ENCODE measurements at places on chromosomes 12 and 14.

GRCh38 chr14:63752449-63753169 lies 24.7 kb upstream of the SGPP1 start:
- no peak for DNase-seq

DNA sequence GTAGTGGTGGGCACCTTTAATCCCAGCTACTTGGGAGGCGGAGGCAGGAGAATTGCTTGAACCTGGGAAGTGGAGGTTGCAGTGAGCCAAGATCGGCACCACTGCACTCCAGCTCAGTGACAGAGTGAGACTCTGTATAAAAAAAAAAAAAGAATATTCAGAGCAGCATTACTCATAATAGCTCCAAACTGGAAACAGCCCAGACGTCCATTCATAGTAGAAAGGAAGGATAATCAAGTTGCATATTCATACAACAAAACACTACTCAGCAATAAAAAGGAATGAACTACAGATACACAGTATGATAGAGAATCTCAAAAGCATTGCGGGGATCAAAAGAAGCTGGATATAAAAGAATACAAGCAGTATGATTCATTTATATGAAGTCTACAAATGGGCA lies 19.1 kb downstream of the TMEM30B start:
- no peak for DNase-seq

- DNase-seq, result no peak
Measured at GRCh38 chr14:21525571-21525961, 580 bp downstream of the SALL2 start.

DNA sequence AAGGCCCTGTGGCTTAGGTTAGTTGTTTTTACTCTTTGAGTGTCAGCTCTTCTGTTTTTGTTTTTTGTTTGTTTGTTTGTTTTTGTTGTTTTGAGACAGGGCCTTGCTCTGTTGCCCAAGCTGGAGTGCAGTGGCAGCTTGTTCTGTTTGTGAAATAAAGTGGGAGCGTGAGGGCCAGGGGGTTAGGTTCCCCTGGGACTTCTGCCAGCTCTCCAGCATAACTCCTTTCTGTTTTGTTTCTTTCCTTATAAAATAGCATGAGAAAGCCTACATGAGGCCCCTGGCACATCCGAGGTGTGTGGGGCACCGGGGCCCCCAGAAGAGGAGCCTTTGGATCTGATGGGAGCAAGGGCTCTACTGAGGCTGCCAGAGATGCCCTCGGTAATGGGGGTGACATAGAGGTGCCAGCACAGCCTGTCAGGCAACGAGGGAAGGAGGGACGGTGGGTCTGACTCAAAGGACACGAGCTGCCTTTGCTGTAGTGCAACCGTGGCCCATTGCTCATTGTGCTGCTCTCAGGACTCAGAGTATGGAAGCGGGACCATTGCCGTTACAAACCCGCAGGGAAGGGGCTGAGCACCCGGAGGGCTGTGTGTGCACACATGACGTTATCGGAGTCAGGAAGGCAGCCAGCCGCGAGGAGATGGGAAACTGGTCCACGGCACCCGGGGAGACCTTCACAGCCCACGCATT lies 9.1 kb upstream of the SERPINA11 start:
- no peak for DNase-seq

DNA sequence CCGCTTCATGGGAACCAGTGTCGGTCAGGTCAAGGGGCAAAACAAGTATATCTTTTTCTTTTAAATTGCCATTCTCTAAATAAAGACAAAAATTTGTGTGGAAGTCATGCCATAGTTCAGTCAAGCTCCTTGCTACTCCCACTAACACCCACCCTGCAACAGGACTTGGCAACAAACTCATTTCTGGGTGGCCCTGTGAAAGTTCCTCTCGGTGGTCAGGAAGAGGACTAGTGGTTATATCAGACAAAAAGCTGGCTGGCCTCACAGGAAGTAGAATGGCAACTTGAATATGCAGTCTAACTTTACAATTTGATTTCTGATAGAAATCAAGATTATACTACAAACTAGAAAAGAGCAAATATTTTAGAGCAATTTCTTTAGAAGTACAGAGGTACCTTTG lies 11.2 kb downstream of the DHRS7 start:
- DNase-seq, result no peak

GRCh38 chr14:92635031-92635430 lies 113.4 kb downstream of the LGMN start:
- DNase-seq, result no peak

- no peak for DNase-seq
Measured at GRCh38 chr12:46343118-46343852, 29.3 kb downstream of the SLC38A2 start.

DNA sequence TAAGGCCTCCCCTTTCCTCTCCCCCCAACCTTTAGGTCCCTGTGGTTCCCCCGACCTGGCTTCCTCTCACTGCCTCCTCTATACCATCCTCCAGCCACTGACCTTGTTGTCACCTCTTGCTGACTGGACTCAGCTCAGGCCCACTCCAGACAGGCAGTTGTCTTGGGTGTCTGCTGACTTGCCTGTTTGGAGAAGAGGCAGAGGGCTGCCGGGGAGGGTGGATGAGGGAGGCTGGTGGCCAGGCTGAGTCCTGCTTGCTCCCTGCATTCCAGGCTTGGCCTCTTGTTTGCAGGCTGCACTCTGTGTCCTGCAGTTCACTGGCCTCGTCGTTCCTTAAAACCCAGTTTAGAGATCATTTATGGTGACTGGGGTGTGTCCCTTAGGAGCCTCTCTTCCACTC lies 31.0 kb upstream of the RD3L start:
- no peak for DNase-seq

- DNase-seq, result no peak
Measured at GRCh38 chr12:27971606-27972005, 927 bp downstream of the PTHLH start.

GRCh38 chr14:79256380-79256779 lies 954.9 kb downstream of the DIO2 start:
- no peak for DNase-seq

GRCh38 chr14:52348279-52348678 lies 34.2 kb downstream of the PTGER2 start:
- DNase-seq, result no peak

DNA sequence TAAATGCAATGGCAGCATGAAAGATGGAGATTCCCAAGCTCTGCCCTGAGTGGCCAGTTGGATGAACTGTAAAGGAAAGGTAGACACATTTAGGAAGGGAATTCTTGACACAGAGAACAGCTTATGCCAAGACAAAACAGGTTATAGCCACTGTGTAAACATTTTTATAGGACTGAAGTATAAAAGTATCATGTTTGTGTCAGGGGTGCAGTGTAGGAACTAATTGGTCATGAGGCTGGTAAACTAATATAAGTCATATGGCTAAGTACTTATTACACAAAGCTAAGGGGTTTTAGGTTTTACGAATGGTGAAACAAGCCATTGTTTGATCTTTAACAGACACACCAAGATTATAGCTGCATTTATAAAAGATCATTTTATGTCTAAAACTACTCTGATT lies 207.7 kb upstream of the SLC16A7 start:
- no peak for DNase-seq

GRCh38 chr12:97595936-97596335 lies 133.3 kb downstream of the RMST start:
- no peak for DNase-seq

GRCh38 chr14:92322516-92322915 lies 449 bp upstream of the SLC24A4 start:
- no peak for DNase-seq

GRCh38 chr14:23208324-23208723 lies 24.9 kb upstream of the SLC7A8 start:
- no peak for DNase-seq

- DNase-seq, result no peak
Measured at GRCh38 chr14:97077253-97077653, 280.1 kb downstream of the VRK1 start.

- DNase-seq, result no peak
Measured at GRCh38 chr12:42469355-42470175, 120.0 kb downstream of the PRICKLE1 start.

DNA sequence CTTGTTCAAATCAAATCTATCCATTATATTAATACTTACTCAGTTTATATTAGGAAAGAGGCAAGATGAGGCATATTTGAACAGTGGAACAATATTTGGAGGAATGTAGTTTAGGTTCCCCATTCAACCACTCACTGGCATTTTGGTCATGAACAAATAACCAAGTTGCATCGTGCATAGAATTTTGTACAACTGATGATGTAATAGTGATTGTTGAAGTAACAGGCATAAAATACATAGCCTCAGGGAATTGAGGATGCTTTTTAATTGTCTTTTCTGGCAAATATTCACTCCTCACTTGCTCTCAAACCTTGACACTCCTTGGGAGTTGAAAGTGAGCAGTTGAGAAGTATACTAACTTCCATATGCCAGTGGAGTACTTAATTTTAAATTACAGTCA lies 175.2 kb downstream of the SRGAP1 start:
- no peak for DNase-seq

- DNase-seq, result no peak
Measured at GRCh38 chr12:43206396-43206795, 345.6 kb downstream of the ADAMTS20 start.

DNA sequence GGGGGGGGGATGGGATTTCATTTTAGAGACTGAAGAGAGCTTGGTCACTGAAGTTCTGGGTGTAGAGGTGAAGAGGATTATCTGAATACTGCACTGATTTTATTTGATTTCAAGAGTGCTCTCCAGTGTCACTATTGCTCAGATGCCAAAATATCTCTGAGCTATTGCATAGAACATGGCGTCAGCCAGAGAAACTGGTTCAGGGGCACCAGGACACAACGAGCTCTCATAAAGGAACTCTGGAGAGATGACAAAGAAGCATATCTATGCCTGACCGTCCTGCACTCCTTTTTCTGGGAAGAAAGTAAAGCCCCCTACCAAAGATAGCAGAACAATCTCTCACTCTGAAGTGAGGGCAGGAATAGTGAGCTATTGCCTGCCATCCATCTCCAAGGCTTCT lies 2.0 kb downstream of the SLC7A8 start:
- DNase-seq, result no peak

GRCh38 chr14:65349100-65349499 lies 63.4 kb upstream of the FUT8 start:
- DNase-seq, result no peak

GRCh38 chr12:58425481-58426392 lies 484.4 kb downstream of the ATP23 start:
- DNase-seq, result peak; percentile 78

- no peak for DNase-seq
Measured at GRCh38 chr12:64387197-64387816, 3.3 kb downstream of the C12orf56 start.

- peak; percentile 54 for DNase-seq
Measured at GRCh38 chr14:20986811-20987210, 3.0 kb upstream of the METTL17 start.

- no peak for DNase-seq
Measured at GRCh38 chr14:32015166-32015565, 61.9 kb upstream of the ARHGAP5 start.

DNA sequence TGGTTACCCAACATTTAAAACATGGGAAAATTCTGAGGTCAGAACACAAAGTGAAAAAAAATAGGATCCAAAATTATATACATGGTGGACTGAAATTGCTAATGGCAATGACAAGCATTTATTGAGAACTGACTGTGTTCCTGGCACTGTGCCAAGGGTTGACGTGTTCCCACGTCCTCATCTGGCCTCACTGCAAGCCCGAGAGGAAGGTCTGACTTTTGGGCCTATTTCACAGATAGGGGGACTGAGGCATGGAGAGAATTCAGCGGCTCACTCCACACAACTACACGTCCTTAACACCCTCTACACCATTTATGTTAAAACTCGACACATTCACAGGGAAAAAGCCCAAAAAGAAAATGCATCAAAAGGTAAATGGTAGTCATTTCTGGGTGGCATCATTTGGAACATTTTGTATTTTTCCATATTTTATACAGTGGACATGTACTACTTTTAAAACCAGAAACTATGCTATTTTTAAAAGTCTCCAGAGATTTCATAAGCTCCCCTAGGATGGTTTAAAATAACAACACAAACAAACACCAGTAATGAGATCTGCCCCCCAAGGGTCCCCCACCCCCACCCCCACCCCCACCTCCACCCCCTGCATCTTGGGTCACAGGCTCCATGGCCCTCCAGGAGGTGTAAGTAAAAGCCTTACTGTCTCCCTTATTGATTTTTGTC lies 27.7 kb downstream of the CLMN start:
- no peak for DNase-seq

DNA sequence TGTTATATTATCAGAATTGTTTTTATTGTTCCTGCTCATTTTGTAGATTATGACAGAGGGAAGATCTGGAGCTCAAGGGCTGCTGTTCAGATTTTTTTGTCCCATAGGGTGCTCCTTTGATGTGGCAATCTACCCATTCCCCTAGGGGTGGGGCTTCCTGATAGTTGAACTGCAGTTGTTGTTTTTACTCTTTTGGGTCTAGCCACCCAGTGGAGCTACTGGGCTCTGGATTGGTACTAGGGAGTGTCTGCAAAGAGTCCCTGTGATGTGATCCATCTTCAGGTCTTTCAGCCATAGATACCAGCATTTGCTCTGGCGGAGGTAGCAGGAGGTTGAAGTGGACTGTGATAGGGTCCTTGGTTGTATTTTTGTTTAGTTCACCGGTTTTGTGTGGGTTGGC lies 57.9 kb upstream of the SLCO1B1 start:
- DNase-seq, result no peak

DNA sequence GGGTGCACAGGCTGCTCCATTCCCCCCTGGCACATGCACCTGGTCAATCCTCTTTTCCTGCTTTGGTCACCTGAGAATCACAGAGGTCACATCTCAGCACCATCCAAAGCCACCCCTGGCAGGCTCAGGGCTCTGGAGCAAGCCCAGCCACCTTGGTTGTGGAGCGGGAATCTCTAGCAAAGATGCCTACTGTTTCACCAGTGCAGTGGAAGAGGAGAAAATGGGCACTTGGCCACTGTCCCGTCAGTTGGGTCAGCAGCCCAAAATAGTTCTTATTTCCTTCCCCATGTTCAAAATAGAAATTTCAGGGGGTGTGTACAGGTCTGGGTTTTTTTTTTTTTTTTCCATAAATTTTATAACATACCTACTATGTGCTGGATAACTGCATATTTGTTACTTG lies 18.3 kb downstream of the RTL1 start:
- no peak for DNase-seq

- DNase-seq, result no peak
Measured at GRCh38 chr12:66002812-66003211, 127.7 kb downstream of the LLPH start.

DNA sequence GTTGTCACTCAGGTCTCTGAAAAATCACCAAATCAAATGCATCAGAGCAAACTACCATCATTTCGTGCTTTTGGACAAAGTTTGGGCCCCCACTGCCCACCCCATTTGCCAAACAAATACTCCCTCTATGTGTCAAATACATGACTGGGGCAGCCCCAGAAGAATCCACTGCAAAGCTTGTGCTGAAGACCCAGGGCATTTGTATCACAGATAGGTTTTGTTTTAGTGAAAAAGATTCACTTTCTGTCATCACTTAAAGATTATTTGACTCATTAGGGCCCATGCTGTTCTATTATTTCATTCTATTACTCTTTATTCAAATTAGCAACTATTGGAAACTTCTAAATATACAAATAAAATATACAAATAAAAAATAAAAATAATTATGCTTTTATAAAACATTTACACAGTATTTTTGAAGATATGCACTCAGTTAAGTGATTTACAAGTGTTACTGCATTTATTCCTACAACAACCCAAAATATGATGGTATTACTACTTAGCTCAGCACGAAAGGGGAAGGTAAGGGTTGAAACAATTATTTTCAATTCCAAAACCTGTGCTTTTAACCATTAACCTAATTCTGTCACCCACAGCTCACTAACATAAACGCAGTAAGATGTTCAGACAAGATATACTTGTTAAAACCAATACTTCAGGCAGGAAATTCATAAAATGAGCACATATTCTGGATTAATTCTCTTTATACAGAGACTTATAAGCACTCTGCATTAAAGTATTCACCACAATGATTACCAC lies 36.5 kb downstream of the LRIG3 start:
- DNase-seq, result no peak

- DNase-seq, result no peak
Measured at GRCh38 chr14:54446161-54446693, 5.1 kb upstream of the CNIH1 start.
